ENCODE measurements at places on chromosomes 6 and 20.

DNA sequence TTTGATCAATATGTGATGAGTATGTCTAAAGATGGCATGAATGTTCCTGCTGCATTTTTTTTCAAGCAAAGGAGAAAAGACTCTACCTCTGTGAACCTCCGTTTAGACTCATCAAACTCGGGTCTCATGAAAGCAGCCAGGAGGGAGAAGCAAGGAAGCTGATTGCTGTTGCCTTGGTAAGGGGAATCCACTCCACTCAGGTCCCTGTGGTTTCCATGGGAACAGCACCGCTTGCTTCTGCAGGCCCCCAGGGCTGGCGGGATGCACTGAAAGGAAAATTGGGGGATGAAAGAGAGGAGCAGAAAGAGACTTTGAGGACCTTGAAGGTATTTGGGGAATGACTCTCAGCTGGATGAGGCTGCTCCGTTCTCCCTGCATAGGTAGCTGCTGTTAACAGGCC lies 249.6 kb upstream of the RIN2 start:
- H3K27me3 ChIP-seq, result no peaks in the 10 kb centered on the region
- DNase-seq, result no peak
- no peaks in the 10 kb centered on the region for H3K36me3 ChIP-seq

DNA sequence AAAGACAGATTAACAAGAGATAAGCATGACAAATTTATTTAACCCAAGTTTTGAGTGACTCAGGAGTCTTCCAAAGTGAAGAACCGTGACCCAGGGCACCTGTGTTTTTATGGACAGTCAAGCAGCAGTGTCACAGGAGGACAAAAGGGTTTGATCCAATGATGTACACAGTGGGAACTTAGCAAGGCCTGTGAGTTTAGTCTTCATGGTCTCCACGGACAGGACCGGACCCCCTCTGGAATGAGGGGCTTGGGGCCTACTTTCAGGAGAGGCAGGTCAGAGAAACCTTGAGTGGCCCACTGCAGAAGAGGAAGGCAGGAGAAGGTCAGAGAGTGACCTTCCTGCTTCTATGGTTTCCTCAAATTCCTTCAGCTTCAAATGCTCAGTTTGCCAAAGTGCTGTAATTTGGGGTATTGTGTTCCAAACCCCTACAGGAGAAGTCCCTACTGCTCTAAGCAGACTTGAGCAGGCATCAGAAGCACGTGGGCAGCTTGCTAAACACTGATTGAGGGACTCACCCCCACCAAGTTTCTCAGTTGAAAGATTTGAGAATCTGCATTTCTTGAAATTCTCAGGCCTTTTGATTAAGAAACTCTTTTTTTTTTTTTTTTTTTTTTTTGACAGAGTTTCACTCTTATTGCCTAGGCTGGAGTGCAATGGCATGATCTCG lies 26.4 kb upstream of the ZMYND8 start:
- H3K27ac ChIP-seq, result peak overlapping the region; percentile 20
- no peak overlapping the region for H3K4me3 ChIP-seq
- peaks cover 24% of the 10 kb centered on the region for H3K4me1 ChIP-seq
- H3K36me3 ChIP-seq, result no peaks in the 10 kb centered on the region
- H3K27me3 ChIP-seq, result no peaks in the 10 kb centered on the region
- peak; percentile 36 for DNase-seq

- peaks cover 6% of the 10 kb centered on the region for H3K4me1 ChIP-seq
- H3K27me3 ChIP-seq, result no peaks in the 10 kb centered on the region
- no peak overlapping the region for H3K27ac ChIP-seq
- no peak overlapping the region for H3K4me3 ChIP-seq
- no peak for DNase-seq
- H3K36me3 ChIP-seq, result no peaks in the 10 kb centered on the region
Observed at GRCh38 chr20:39913274-39913673, 775.8 kb downstream of the MAFB start.

GRCh38 chr20:40941133-40941610 lies 87.5 kb upstream of the TOP1 start:
- H3K4me1 ChIP-seq, result no peaks in the 10 kb centered on the region
- H3K27ac ChIP-seq, result no peak overlapping the region
- no peaks in the 10 kb centered on the region for H3K36me3 ChIP-seq
- H3K27me3 ChIP-seq, result no peaks in the 10 kb centered on the region
- no peak overlapping the region for H3K4me3 ChIP-seq

DNA sequence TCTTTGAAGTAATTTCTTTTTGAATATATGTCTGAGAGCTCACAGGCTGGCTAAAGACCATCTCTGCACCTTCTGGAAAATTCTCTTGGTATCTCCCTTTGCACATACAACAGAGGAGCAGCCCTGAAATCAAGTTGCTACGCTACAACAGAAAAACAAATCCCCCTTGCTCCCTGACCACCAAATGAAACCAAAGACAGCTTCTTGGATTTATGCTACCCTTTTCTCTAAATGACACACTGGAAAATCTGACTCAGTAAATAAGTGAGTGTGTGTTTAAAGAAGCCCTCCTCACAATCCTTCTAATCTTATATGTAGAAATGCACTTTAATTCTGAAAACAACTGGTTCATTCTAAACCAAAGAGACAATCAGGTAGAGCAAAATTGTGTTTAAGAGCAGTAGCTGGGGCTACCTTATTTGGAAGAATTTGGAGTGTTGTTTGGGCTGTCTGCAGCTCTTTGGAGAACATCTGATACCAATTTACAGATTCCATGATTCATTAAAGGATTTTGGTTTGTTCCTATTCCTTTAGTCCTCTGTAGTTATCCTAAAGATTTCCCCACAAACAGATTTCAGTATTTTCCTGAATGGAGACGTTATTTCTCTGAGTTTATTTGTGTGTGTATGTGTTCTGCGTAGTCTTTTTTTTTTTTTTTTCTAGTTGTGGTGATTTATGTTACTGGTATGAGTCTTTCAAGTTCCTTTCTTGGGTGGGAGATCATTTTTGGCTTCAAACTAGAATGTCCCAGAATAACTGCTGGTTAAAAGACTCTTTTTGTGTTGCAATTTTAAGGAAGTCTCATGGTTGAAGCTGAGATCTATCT lies 36.4 kb upstream of the UTRN start:
- H3K27ac ChIP-seq, result no peak overlapping the region
- H3K4me3 ChIP-seq, result no peak overlapping the region
- no peaks in the 10 kb centered on the region for H3K4me1 ChIP-seq
- H3K36me3 ChIP-seq, result no peaks in the 10 kb centered on the region
- DNase-seq, result no peak

- H3K27ac ChIP-seq, result no peak overlapping the region
- no peaks in the 10 kb centered on the region for H3K36me3 ChIP-seq
- H3K27me3 ChIP-seq, result no peaks in the 10 kb centered on the region
- H3K4me3 ChIP-seq, result no peak overlapping the region
- no peak for DNase-seq
Observed at GRCh38 chr6:81755551-81755950, 3.1 kb upstream of the TENT5A start.

GRCh38 chr6:41571021-41571780 lies 25.0 kb downstream of the FOXP4 start:
- H3K36me3 ChIP-seq, result peaks cover 11% of the 10 kb centered on the region
- H3K27ac ChIP-seq, result peak overlapping the region; percentile 88
- no peak overlapping the region for H3K4me3 ChIP-seq
- DNase-seq, result peak; percentile 93
- H3K4me1 ChIP-seq, result peaks cover 88% of the 10 kb centered on the region

DNA sequence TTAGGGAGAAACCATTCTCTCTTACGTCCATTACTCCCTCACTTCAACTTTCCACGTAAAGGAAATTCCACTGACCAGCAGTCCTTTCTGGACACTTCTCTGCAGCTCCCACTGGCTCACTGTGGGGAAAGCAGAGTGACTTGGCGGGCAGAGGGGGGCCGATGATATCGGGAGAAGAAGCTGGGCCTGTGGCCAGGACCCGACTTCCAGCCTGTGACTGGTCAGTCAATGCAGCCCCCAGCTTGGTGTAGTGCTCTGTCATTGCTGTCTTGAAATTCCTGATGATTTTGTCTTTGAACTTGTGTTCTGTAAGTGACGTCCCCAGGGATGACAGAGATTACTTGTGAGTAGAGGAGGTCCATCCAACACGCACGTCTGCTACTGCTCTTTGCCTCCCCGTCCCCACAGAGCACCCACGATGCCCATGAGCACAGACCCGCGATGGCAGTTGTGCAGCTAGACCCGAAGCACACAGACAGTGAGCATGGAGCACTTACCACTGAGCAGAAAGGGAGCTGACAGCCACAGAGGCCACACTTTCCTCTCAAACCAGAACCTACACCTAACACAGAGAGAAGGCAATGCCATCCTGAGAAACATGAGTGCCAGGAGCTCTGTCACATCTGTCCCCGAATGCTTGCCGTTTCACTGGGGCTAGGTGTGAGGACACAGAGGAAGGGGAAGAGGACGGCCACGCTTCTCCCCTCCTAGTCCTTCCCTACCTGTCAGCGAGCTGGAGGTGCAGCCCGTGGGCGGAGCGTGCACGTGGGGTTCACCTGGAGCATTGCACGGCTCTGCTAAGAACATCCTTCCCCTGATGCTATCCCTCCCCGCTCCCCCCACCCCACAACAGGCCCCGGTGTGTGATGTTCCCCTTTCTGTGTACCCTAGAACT lies 25.7 kb downstream of the DACT2 start:
- H3K36me3 ChIP-seq, result no peaks in the 10 kb centered on the region
- no peak overlapping the region for H3K4me3 ChIP-seq
- DNase-seq, result no peak
- no peak overlapping the region for H3K27ac ChIP-seq
- no peaks in the 10 kb centered on the region for H3K27me3 ChIP-seq

DNA sequence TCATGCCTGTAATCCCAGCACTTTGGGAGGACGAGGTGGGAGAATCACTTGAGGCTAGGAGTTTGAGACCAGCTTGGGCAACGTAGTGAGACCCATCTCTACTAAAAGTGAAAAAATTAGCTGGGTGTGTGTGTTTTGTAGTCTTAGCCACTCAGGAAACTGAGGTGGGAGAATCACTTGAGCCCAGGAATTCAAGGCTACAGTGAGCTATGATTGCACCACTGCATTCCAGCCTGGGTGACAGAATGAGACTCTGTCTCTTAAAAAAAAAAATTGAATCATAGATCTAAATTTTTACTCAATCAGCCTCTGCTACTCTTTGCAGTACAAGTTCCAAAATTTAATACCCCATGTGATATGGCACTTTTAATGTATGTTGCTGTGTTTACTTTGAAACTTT lies 121.6 kb downstream of the ARMC2 start:
- H3K27ac ChIP-seq, result no peak overlapping the region
- no peaks in the 10 kb centered on the region for H3K4me1 ChIP-seq
- H3K36me3 ChIP-seq, result no peaks in the 10 kb centered on the region
- no peak for DNase-seq
- H3K4me3 ChIP-seq, result no peak overlapping the region

- H3K27ac ChIP-seq, result no peak overlapping the region
- no peak overlapping the region for H3K4me3 ChIP-seq
- H3K4me1 ChIP-seq, result peaks cover 3% of the 10 kb centered on the region
- no peaks in the 10 kb centered on the region for H3K36me3 ChIP-seq
- no peak for DNase-seq
Observed at GRCh38 chr6:128112494-128112893, 211.6 kb upstream of the THEMIS start.

DNA sequence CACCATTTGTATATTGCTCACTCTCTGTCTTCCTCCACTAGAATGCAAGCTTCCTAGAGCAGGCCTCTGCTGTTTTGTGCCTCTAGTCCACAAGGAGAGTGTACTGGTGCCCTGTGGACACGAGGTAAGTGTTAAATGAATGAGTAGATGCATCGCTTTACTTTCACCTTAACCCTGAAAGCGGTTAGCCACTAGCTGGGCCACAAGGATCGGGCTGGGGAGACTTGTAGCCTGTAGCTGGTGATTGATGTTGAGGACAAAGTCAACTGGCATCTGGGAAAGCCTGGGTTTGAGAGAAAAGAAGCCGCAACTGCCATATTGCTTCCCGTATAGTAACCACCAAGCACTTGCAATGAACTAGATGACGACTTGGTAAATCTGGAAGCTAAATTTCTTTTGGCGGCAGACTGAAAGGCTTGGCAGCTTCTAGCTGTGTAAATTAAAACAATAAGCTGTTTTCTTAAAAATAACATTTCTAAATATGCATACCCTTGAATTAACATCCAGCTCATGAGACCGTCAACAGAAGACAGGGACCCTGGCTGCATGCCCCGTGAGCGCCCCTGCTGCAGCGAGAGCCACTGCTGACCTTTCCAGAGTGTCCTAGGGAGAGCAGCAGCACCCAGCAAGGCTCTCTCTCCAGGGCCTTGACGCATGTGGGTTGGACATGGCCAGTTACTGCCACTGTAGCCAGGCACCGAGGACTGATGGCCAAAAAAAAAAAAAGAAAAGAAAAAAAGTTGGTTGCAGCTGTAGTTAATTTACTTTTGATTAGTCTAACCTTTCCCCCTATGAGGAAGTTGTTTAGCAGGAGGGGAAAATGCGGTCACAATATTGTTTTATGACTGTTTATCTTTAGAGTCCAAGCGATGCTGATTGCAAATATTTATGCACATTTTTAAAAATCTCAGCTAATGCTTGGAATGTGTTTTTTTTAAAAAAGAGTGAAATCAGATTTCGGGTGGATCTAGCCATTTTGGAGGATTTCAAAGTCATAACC lies 315.1 kb downstream of the TFAP2C start:
- DNase-seq, result no peak
- H3K36me3 ChIP-seq, result no peaks in the 10 kb centered on the region
- no peak overlapping the region for H3K27ac ChIP-seq
- H3K4me1 ChIP-seq, result no peaks in the 10 kb centered on the region
- no peak overlapping the region for H3K4me3 ChIP-seq
- H3K27me3 ChIP-seq, result no peaks in the 10 kb centered on the region

- H3K27ac ChIP-seq, result no peak overlapping the region
- H3K4me3 ChIP-seq, result no peak overlapping the region
- no peaks in the 10 kb centered on the region for H3K36me3 ChIP-seq
- no peak for DNase-seq
Observed at GRCh38 chr6:125111219-125111983, 42.2 kb upstream of the TPD52L1 start.

DNA sequence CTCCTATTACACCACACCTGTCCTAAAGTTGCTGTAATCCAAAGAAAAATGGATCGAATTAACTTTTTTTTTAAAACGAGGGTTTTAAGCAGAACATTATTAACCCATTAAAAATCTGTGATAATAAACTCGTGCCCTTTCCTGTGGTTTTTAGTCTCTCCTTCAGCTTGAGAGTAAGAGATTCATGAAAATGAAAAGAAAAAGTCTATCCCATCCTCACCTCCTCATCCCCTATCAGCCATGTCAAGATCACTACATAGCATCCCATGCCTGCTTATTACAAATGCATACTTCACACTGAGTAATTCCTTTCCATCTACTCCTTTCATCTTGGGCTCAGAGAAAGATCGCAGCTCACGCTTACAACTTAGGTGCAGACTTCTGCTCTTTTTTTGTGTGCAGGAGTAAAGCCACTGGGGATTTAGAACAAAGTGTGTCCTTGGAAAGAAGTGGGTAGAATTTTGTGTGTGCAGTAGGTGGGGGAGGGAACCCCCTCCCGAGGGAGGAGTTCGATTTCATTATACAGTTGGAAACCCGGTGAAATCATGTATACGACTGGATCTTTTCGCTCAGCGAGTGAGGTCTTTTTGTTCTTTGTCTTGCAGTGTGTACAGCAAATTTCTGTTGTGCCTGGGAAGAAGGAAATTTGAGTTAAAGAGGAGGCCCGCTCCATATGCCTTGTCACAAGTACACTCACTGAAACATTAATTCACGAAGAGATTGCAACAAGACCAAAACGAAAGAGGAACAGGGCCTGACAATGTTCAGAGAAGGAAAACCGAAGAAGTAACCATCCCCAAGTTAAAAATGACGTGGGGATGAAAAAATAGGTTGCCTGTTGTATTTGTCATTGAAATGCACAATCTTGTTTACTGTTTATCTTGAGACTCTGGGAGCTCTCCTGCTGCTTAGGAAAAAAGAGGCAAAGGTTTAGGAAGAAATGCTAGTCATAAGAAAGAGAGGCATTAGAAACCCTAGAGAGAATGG lies 146.5 kb upstream of the ZNF217 start:
- H3K27me3 ChIP-seq, result no peaks in the 10 kb centered on the region
- H3K27ac ChIP-seq, result peak overlapping the region; percentile 88
- no peak for DNase-seq
- peaks cover 32% of the 10 kb centered on the region for H3K4me1 ChIP-seq

All from thyroid gland (tissue), 4 donors.